ENCODE measurements at places on chromosomes 11 and 22.

DNA sequence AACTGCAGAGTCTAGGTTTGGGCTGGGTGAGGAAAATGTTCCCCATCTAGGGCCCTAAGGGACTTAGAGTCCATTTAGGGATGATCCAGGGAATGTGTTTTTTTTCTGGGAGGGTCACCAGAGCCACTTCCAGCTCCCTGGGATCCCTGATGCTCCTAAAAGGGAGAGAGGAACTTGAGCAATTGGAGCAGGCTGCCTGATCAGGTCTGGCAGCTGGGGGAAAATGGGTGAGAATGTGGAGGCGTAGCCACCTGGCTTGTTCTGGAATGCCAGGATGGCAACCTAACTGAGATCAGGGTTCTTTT is 1.2 kb downstream of the PGAP2 start:
- peak; percentile 53 for DNase-seq

DNA sequence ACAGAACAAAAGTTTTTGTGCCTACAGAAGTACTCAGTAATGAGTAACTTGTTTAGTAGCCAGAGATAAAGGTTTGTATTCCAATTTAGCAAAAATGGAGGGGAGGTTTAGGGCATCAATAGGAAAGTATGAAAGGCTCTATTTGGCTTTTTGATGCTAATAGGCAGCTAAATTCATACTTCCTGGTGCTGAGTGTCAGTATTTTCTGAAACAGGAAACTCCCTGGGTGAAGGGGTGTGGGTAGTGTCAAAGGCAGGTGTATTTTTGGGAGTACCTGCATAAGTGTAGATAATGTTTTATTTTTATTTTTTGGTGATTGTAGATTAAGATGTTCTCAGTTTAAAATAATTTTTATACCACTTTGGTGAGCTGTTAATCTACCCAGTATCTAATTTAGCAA is 29.3 kb upstream of the MMP7 start:
- no peak for DNase-seq

GRCh38 chr22:46528121-46528610 is 9.3 kb downstream of the CELSR1 start:
- DNase-seq, result peak; percentile 62

DNA sequence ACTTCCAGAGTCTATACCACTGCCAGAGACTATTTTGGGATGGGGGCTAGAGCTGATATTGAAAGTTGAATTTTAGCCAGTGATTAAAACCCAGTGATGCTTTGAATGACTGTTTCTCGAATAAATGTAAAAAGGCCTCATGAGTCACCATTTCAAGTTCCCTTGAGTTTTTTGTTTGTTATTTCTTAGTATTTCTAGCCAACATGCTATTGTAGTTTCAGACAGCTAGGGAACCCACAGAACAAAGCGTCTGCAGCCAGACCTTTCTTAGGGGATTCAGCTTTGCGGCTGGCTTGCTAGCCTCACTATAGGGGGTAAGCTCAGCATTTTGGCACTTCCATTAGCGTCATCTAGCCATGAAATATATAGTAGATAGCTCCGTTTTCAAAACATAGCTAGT is 66.5 kb downstream of the DBX1 start:
- DNase-seq, result peak; percentile 13

GRCh38 chr11:10329935-10330334 is 25.1 kb downstream of the ADM start:
- DNase-seq, result no peak

- no peak for DNase-seq
Measured at GRCh38 chr11:117444256-117444655, 116.6 kb downstream of the CEP164 start.

GRCh38 chr22:38214302-38215056 is 12.7 kb downstream of the MAFF start:
- peak; percentile 95 for DNase-seq
